Activated CD4-positive, alpha-beta T cell treated with anti-CD3 and anti-CD28 coated beads, Interleukin-10, Interleukin-2, amounts not matched to agents 100 ng/mL and 50 ng/mL, durations not matched to agents 16 hours and 8 hours (primary cell): ENCODE measurements at places on chromosomes 7 and 10.

DNA sequence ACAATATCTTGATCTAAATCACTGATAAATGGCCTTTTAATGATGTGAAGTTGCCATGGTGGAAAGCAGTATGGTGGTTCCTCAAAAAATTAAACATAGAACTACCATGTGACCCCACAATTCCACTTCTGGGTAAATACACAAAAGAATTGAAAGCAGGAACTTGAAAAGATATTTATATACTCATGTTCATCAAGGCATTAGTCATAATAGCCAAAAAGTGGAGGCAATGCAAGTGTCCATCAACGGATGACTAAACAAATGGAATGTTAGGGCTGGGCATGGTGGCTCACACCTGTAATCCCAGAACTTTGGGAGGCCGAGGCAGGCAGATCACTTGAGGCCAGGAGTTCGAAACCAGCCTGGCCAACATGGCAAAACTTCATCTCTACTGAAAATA, 2.0 kb upstream of the DNAJC12 start:
- DNase-seq, result no peak

DNA sequence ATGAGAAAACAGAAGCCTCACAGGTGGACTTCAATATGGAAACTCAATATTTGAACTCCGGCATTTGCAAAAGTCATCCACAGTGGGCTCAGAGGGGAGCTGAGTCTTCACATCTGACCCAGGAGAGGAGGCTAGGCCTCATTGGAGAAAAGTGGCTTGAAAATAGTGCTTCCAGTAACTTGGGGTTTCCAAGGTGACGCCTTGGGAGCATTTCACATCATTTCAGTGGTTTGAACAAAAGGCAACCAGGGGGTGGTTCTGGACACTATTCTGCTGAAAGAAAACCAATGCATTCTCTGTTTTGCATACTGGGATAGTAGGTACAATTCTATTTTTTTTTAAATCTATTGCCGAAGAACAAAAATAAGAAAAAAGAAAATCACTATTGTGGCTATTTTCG, 599.2 kb upstream of the POM121L12 start:
- no peak for DNase-seq

GRCh38 chr10:43115881-43116595, 22.2 kb upstream of the CSGALNACT2 start:
- no peak for DNase-seq

GRCh38 chr7:98531717-98532116, 85.4 kb upstream of the NPTX2 start:
- DNase-seq, result no peak

- DNase-seq, result no peak
Observed at GRCh38 chr7:84195295-84196060, 889 bp upstream of the SEMA3A start.

DNA sequence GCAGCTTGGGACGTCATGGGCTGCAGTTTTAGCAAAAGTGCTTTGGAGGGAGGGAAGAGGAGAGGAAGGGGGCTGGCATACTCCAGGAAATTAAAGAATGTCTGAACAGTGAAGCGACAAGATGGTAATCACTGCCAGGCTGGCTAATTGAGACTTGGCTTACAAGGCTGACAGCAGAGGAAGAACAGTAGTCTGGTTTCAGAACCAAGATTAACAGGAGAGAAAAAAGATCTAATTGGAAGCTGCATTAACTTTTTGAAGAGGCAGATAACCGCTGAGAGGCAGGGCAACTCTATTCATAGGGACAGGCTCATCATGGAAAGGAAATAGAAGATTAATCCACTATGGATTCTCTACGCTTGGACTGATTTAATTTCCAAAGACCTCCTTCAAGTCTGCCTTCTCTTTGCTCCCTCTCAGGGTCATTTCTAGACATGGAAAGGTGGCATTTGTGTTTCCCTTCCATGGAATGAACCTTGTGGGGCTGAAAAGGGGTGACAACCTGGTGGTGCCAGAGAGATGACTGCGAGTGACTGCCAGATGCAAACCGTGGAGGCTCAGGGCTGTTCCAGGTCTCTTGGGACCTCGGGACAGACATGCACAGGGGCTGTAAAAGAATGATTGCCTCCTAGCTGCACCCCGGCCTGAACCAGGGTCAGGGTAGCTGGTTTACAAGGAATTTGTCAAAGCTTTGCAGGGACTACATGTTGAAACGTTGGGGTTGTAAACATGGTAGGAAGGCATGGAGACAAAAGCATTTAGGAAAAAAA, 210.2 kb upstream of the NPY start:
- no peak for DNase-seq

DNA sequence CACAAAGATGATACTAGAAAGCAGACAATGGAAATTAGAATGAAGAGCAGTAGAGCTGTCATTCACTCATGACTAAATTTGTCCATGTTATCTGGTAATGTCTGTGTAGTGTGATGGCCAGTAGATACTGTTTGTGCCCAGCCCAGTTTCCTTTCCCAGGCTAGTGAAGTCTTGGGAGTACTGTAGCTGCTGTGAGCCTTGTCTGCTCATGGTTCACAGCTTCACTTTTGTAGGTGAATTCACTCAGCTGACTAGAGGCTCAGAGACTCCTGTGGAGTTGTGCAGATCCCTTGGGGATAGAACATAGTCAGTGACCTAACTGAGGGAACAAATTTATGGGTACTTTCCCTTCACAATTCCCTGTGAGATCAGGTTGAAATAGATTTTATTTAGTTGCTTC, 572.5 kb downstream of the ARL4A start:
- DNase-seq, result no peak

GRCh38 chr10:125157505-125157904, 2.9 kb downstream of the CTBP2 start:
- no peak for DNase-seq

- no peak for DNase-seq
Observed at GRCh38 chr10:15255961-15256360, 87.5 kb upstream of the NMT2 start.

DNA sequence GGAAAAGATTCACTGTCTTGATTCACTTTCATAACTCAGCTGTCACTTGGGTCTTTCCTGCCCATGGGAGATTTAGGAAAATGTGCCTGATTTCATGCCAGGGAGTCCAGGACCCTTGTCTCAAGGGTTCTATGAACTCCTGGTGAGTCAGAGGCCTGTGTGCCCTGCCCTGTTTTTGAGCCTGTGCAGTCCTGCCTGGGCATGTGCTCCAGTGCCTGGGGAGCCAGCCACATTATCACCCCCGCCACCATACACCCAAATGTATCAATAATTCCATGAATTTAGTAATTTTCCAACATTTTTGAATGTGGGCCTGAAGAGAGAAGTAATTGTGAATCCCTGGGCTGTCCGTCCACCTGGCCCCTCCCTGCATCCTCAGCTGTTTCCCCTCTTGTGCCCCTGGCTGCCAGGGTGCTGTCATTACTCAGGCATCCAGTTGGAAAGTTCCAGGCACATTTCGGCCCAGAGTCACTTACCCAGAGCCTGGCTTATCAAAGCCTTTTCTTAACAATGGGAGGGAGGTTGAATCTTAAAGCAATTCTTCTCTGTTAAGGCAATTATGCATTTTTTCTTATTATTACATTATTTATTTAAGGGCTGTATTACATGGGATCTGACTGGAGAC, 287.8 kb upstream of the CDC14C start:
- no peak for DNase-seq

GRCh38 chr10:110918643-110919348, at the start of gene BBIP1:
BBIP1 (minus strand) TSS chr10:110919180; CDS start chr10:110918157, 1,023 bp downstream.
- DNase-seq, result peak; percentile 96

GRCh38 chr10:89360157-89360556, 17.7 kb upstream of the IFIT1B start:
- DNase-seq, result no peak

GRCh38 chr10:21978191-21978862, 25.2 kb downstream of the DNAJC1 start:
- DNase-seq, result no peak

- DNase-seq, result no peak
Observed at GRCh38 chr10:36462194-36462593, 663.2 kb upstream of the ANKRD30A start.

DNA sequence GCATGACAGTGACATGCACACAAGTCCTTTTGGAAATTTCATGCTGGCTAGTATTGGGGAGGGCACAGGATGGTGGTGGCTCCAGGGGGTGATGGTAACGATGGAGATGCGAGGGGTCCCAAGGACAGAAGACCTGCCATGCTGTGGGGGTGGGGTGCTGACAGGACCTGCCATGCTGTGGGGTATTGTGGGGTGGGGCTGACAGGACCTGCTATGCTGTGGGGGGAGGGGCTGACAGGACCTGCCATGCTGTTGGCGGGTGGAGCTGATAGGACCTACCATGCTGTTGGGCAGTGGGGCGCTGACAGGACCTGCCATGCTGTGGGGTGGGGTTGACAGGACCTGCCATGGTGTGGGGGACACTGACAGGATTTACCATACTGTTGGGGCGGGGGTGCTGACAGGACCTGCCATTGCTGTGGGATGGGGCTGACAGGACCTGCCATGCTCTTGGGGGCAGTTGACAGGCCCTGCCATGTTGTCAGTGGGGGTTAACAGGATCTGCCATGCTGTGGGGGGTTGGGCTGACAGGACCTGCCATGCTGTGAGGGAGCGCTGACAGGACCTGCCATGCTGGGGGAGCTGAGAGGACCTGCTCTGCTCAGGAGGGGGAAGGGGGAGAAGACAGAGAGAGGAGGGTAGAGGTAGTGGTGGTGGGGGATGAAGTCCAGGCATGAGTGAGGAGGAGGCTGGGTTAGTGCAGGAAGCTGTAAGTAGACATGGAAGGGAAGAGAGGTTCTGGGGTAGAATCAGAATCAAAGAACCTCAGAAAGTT, 36.2 kb upstream of the RET start:
- DNase-seq, result no peak

GRCh38 chr10:78543749-78544362, 510.2 kb downstream of the RPS24 start:
- DNase-seq, result no peak

- DNase-seq, result no peak
Observed at GRCh38 chr7:81926-82756, 110.2 kb upstream of the FAM20C start.

DNA sequence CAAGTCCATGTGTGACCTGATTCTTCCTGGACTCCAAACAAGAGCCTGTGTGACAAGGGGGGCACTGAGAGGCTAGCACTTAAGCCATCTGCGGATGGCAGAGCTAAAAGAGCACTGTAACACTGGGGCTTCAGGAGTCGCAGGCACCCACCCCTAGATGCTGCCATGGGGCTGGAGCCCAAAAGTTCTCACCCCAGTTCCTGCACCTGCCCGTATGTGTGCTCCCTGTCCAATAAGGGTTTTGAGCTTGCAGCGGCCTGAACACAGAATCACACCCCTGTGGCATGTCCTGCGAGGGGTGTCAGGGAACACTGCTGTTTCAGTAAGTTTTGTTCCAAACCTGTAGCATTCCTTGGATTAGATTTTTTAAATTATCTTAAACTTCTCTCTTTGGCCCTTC, 53.2 kb upstream of the GPR37 start:
- no peak for DNase-seq

DNA sequence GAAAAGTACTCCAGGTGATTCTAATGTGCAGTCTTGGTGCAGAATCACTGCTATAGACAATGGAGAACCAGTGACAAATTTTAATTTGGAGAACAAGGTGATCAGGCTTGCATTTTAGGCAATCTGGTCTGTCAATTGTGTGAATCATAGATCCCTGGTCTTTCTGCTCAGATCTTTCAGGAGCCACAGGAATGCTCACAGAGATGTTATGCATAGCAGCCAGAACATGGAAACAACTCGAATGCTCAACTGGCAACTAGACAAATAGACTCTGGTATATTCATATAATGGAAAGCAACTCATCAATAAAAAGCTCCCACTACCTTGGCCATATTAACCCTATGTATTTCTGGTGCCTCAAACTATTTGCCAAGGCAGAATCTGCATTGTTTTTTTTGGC, 209.1 kb downstream of the PHF14 start:
- no peak for DNase-seq

DNA sequence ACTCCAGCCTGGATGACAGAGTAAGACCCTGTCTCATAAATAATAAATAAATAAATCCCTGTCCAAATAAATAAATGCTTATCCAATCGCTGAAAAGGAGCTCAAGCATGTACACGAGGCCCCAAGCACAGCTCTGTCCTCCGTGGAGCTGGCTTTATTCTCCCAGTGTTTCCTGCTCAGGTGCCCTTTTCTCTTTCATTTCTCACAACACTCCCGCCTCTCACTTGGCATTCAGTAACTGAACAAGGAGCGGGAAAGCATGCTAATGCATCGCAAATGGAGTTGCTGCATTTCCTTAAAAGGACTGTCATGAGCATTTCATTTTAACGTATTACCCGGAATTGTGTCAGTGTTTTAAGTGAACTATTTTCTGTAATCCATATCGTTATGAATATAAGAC, 210.9 kb upstream of the C7orf33 start:
- DNase-seq, result no peak

- no peak for DNase-seq
Observed at GRCh38 chr10:95467162-95467599, 94.0 kb downstream of the SORBS1 start.

- no peak for DNase-seq
Observed at GRCh38 chr7:139946533-139946932, 116.2 kb downstream of the PARP12 start.

- no peak for DNase-seq
Observed at GRCh38 chr7:55030314-55030713, 11.5 kb downstream of the EGFR start.

GRCh38 chr7:158443014-158443687, 144.5 kb downstream of the PTPRN2 start:
- DNase-seq, result no peak

DNA sequence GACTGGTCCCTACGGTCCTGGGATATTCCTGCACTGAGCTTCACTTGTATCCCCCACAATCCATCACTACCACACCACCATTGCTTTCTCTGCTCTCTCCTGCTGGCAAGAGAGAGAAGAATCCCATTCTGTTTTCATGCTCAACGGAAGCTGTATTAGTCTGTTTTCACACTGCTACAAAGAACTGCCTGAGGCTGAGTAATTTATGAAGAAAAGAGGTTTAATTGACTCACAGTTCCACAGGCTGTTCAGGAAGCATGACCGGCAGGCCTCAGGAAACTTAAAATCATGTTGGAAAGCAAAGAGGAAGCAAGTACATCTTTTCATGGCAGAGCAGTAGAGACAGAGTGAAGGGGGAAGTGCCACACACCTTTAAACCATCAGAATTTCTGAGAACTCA, 260.4 kb upstream of the LYZL1 start:
- DNase-seq, result no peak

GRCh38 chr10:133460208-133460769, 6.5 kb downstream of the SCART1 start:
- DNase-seq, result no peak

- no peak for DNase-seq
Observed at GRCh38 chr7:25242678-25243077, 14.4 kb upstream of the NPVF start.

DNA sequence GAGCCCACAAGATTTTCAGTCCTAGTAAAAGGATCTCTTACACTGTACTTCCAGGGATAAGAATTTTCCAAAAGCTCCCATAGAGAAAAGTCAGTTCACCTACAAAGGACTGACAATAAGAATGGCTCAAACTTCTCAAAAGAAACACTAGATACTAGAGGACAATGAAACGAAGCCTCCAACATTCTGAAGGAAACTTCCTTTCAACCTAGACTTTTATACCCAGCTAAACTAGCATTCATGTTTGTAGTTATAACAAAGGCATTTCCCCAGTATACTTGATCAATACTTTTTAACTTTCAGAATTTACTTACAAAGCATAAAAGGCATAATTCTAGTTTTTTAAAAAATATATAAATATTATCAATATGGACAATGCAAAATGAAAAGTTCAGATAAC, 41.0 kb upstream of the DNAAF5 start:
- no peak for DNase-seq

GRCh38 chr7:22601003-22601402, 101.0 kb upstream of the STEAP1B start:
- DNase-seq, result no peak
